ENCODE measurements at places on chromosomes 13 and 19.

DNA sequence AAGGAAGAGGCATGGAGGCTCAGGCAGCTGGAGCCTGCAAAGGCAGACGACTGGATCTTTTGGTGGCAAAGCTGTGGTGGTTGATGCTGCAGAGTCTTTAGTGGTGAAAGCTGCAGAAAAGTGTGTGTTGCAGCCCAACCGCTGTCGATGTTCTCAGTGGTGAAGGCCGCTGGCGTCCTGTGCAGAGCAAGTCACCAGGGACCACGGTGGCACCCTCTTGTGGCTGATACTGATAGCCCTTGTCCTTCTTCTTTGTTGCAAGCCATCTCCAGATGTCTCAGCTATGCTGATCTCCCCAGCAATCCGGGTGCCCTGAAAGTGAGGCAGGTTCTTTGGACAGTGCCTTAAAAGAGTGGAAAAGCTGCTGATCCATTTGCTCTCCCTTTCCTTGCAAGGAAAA is 610.9 kb upstream of the PCDH9 start:
- no peak for DNase-seq

GRCh38 chr19:47663911-47664771 is 49.1 kb upstream of the EHD2 start:
- DNase-seq: no peak

GRCh38 chr19:8321067-8321985 is at the start of the genes NDUFA7 and RPS28:
TSS of gene NDUFA7 (minus strand) at chr19:8321375. CDS start at chr19:8321358, 17 bp downstream.
TSS of gene RPS28 (plus strand) at chr19:8321496. CDS start at chr19:8321531, 35 bp downstream.
- no peak for DNase-seq

- DNase-seq: no peak
Observed at GRCh38 chr19:28457620-28458019, 755.3 kb downstream of the UQCRFS1 start.

GRCh38 chr13:27188239-27188638 is 16.6 kb upstream of the USP12 start:
- DNase-seq: no peak

DNA sequence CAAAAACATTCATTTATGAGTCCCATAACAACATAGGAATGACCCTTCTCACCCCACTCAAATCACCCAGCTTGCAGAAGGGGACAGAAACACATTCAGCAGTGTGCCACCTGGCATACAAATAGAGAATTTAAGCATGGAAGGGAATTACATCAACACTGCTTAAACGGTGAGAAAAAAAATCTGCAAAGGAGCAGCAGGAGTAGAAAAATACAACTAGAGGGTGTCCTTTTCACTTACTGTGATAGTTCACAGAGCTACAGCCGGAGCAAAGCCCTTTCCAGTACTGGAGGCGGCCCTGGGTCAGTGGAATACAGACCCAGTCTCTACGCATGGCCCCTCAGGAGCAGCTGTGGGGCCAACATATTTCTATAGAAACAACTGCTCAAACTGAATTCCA is 764.3 kb upstream of the ARGLU1 start:
- no peak for DNase-seq

DNA sequence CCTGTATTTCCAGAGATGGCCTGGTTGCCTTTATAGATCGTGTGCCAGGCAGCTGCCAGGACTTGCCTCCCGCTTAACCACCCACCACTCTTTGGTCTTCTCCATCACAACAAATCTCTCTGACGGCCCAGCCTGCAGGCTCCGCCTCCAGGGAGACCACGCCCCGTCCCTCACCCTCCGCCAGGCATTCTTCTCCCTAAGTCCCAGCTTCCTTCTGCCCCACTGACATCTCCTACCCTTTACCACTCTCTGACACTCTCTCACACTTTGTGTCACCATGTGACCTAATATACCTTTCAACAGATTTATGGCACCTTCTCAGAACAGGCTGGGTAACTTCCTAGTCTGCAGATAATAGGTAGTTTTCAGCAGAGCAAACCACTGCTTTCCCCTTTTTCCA is 95.1 kb downstream of the CAB39L start:
- DNase-seq: no peak

- DNase-seq: no peak
Observed at GRCh38 chr19:906480-906879, 6.5 kb downstream of the R3HDM4 start.

- no peak for DNase-seq
Observed at GRCh38 chr19:12872941-12873890, 8.0 kb downstream of the DNASE2 start.

GRCh38 chr13:44104197-44104490 is 224.4 kb downstream of the LACC1 start:
- no peak for DNase-seq

- DNase-seq: no peak
Observed at GRCh38 chr13:40563350-40564125, 102.9 kb downstream of the FOXO1 start.

- DNase-seq: no peak
Observed at GRCh38 chr13:48066310-48066989, 28.5 kb downstream of the MED4 start.

DNA sequence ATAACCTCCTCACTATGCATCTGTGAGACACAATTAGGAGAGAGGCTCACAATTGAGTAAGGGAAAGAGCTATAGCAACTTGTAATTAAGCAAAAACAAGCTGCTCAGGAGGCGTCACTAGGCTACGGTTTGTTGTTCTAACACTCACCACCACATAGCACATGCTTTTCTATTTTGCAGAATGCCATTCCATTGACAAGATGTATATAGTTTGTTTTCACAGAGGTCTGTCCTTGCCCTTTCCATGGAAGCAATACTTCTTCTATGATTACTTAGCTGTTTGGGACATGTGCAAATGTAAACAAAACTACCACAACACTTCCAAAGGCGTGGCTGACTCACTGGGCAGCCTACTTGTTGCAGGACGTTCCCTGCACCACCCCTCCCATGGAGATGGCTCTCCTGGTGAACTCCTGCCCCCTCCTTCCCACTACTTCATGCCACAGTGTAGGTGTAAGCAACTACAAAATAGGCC is 33.9 kb upstream of the FAM216B start:
- DNase-seq: no peak

DNA sequence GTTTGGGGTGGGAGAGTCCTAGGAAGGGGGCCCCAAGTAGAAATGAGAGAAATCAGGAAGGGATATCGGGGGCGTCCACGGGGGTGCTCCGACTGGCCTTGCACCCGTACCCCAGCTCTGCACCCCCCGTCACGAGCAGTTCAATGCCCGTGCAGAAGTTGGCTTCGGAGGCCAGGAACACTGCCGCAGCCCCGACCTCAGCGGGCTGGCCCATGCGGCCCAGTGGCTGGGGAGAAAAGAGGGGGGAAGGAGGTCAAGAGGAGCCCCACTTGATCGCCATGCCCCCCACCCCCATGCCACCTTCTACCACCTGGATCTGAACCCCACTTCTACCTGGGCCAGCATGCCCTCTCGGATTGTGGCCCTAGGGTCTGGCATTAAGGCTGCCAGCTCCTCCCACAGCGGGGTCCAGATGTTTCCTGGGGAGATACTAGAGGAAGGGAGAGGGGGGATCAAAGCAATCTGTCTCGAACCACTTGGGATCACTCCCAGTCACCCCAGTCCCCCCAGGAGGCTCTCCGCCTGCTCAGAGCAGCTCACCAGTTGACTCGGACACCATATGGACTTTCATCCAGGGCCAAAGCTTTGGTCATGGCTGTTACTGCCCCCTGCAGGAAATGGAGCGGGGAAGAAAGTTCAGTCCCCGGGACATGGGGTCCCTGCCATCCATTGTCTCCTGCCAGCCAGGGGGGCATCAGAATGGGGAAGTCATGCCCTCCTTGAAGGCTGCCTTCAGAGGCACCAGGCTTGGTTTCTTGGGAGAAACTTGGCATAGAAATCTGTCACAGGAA is 2.5 kb upstream of the BCAT2 start:
- DNase-seq: no peak

DNA sequence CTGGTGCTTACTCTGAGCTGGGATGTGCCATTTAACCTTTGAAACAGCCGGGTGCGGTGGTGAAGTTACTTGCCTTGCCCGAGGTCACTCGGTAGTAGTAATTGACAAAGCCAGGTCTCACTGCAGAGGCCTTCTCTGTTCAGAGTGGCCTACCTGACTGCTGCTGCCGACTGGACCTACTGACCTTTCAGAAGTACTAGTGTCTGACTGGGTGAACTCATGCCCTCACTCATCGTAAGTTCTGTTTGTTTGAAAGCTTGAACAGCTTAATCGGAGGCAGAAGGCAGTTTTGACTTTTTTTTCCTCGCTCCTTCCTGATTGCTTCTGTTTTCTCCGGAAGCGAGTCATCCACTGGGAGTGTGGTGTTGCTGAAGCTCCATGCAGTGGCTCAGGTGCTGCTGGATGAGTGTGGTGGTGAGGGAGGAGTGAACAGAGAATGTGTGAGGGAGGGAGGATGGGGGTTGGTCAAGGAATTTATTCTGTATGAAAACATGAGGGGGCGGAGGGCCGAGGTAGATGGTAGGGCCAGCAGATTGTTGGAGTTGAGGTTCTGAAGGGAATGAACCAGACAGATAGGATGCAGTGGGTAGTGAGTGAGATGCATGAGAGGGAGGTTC is 2.7 kb downstream of the SPINT2 start:
- no peak for DNase-seq

DNA sequence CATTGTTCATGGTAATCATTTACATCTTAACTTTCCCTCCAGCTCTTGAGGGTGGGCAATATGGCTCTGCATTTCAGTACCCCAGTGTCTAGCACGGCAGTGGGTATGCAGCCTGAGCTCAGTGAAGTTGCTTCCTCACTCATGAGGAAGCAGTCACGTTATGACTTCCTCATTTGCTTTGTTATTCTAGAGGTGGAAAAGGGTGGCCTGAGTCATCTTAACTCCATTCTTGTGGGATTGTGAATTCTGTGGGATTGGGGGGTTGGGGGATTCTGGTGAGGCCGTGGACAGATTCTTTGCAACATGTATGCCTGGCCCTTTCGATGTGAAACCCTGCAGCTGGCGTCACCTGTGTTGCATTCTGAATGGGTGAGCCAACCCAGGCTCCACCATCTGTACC is 406.7 kb upstream of the ZNF507 start:
- DNase-seq: no peak

DNA sequence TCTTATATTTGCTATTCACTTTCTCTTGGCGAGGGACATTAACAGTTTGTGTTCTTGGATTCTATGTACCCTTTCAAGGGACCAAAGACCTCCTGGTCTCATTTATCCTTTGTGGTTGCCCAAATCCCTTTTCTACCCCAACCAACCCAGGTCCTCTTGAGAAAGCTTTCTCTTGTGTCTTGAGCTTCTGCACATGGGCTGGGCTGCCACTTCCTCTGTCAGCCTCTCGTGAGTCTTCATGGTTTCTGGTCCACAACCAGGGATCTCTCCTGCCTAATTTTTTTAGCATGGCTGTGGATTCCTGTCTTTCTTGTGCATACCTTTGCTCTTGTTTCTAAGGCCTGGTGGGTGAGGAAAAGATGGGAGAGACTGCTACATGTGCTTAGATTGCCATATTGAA is 14.9 kb downstream of the TIMM13 start:
- DNase-seq: no peak

DNA sequence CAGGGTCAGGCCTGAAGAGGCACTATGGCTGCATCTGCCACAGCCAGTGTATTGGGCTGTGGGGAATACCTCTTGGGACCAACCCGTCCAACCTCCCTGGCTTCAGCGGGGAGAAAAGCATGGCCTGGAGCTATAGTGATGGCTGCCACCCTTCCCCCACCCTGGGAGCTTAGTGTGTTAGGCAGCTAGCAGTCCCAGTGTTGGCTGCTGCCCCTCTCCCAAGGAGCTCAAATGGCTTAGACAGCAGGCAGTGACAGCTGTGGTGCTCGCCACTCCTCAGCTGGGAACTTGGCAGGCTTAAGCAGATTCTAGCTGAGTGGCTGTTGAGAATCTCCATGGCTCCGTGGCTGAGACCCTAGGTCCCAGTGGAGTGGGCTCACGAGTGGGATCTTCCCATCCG is 19.7 kb downstream of the ACOD1 start:
- DNase-seq: no peak

- DNase-seq: no peak
Observed at GRCh38 chr13:32976912-32977311, 39.3 kb upstream of the KL start.

DNA sequence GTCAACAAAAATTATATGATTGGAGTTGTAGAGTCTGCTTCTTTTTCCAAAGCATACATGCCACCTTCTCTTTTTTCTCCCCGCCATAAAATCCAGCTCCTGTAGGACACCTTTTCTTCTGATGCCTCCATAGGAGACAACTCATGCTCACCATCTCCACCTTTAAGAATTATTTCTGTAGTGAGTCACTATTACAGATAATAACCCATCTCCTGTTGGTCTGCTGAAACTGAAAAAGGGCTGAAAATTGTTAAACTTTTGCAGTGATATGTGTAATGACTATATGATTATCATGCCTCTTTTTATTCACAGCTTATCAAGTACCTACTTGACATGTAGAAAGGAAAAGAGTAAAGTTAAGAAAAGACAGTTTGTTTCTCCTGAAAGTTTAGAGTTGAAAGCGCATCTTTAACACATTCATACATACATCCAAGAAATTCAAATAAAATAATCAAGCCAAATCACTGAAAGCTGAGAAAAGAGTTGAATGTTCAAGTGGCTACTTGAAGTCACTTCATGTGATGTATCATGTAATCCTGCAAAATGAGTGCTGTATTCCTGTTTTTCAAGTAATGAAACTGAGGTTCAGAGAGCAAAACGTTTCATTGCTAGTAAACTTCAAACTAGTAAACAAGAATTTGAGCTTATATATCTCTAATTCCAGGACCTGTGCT is 35.5 kb upstream of the LPAR6 start:
- DNase-seq: no peak

DNA sequence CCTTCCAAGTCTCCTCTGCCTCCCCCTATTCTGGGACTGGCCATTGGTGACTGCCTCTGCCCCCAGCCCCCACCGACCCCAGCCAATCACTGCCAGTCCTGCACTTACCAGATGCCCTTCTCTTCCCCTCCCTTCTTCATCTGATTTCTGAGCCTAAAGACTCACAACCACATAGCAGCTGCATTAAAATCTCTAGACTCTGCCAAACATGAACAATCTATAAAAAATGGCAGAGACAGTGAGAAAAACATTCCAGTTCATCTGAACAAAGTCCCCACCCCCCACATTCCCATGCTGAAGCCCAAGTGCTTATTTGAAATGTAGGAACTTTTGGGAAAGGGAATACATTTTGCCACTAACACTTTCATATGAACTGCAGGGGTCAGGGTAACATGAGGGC is 60.8 kb downstream of the KCTD12 start:
- no peak for DNase-seq

- DNase-seq: no peak
Observed at GRCh38 chr13:43424412-43424811, 362.4 kb downstream of the ENOX1 start.

- DNase-seq: no peak
Observed at GRCh38 chr13:39815345-39816111, 160.1 kb downstream of the COG6 start.

- DNase-seq: no peak
Observed at GRCh38 chr13:49444524-49445395, 686 bp downstream of the SETDB2 start.

- DNase-seq: no peak
Observed at GRCh38 chr19:5339198-5339949, 1.2 kb downstream of the PTPRS start.

DNA sequence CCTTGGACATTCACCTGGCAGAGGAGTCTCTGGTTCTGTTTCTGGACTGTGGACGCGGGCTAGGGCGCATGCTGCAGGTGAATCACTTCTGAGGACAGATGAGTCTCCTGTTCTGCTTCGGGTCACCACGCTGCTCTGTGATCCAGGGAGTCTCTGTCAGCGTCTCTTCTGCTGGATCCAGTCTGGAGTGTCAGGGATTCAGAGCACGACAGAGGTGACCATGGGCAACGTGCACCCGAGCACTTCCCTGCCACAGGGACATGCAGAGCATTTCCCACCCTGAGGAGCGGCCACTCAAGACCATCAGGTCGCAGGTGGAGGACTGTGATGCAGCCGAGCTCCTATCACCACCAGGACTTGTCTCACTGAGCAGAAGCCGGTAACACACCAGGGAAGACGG is 24.4 kb upstream of the LILRA2 start:
- no peak for DNase-seq
